Cerebellum (tissue), 4 donors: ENCODE measurements at places on chromosomes 3 and 15.

DNA sequence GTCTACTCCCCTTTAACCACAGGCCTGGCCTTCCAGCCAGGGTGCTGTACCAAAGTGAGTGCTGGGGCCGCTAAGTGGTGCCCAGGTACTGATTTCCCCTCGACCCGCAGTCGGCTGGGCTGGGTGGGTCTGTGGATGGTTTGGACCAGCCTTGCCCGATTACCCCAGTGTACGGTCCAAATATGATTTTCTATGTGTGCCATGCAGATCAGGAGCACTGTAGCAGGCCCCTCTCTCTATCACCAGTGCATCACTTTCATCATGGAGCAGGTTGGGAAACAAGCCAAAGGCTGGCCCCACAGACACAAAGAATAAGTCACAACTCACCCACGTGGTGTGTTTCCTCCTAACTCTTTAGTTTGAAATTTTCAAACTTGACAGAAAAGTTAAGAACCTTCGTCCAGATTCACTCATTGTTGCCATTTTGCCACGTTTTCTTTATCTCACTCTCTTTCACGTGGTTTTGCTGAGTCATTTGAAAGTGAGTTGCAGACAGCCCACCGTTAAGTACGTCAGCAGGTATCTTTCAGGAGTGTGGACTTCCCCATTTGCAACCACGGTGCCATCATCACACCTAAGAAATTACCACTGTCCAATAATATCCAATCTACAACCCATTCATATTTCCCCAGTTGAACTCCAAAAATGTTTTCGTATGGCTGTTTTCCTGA, 37.0 kb downstream of the ZNF710 start:
- DNase-seq: no peak

- DNase-seq: no peak
Observed at GRCh38 chr3:71146673-71147072, 436.9 kb downstream of the FOXP1 start.

DNA sequence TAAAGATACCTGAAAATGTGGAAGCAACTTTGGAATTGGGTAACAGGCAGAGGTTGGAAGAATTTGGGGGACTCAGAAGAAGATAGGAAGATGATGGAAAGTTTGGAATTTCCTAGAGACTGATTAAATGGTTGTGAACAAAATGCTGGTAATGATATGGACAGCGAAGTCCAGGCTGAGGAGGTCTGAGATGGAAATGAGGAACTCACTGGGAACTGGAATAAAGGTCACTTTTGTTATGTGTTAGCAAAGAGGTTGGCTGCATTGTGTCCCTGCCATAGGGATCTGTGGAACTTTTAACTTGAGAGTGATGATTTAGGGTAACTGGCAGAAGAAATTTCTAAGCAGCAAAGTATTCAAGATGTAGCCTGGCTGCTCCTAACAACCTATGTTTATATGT, 13.0 kb downstream of the MITF start:
- no peak for DNase-seq

- no peak for DNase-seq
Observed at GRCh38 chr15:71003319-71003718, 110.7 kb downstream of the LRRC49 start.

DNA sequence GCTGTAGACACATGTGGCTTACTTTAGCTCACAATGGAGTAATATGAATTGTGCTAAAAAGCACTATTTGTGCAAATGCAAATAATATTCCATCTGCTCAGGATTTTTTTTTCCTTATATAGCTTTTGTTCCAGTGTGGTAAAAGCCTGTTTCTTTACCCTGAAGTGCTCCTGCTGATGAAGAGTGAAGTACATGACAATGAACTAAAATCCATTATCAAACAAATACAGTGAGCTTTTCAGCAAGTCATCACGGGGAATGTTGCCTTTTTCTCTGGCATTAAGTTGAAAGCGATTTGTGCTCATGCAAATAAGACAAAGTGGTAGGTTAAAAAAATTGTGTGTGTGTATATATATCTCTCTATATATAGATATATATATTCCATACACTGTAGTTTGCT, 28.6 kb upstream of the CCDC39 start:
- DNase-seq: no peak

GRCh38 chr3:134933997-134934396, 138.9 kb downstream of the EPHB1 start:
- DNase-seq: peak; percentile 43

GRCh38 chr15:95078003-95078402, 846.6 kb downstream of the MCTP2 start:
- DNase-seq: no peak

DNA sequence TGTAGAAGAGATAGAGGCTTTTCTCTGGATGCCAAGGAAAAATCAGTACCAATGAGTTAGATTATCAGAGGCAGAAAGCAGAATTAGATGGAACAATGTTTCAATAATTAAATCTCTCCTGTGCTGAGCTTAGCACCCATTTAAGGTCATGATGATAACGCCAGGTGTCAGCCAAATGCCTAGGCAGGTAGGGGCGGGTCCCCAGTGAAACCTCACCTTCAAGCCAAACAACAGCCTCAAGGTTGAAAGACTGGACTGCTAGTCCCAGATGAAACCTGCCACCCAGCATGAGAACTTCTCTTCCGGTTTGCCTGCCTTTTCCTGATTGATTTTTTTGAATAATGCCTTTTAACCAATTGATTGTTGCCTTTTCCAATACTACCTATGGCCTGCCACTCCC, 363.0 kb downstream of the PLOD2 start:
- DNase-seq: no peak

- no peak for DNase-seq
Observed at GRCh38 chr3:54999811-55000210, 72.0 kb upstream of the LRTM1 start.

DNA sequence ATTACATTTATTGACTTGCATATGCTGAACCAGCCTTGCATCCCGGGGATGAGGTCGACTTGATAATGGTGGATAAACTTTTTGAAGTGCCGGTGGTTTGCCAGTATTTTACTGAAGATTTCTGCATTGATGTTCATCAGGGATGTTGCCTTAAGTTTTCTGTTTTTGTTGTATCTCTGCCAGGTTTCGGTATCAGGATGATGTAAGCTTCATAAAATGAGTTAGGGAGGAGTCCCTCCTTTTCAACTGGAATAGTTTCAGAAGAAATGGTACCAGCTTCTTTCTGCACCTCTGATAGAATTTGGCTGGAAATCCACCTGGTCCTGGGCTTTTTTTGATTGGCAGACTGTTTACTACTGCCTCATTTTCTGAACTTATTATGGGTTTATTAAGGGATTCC, 250.8 kb downstream of the TBC1D5 start:
- DNase-seq: no peak

- no peak for DNase-seq
Observed at GRCh38 chr3:19334120-19334519, 185.8 kb downstream of the KCNH8 start.

- DNase-seq: no peak
Observed at GRCh38 chr15:80581976-80582375, 113.1 kb upstream of the ABHD17C start.

GRCh38 chr15:70522323-70522966, 240.9 kb downstream of the UACA start:
- DNase-seq: no peak

DNA sequence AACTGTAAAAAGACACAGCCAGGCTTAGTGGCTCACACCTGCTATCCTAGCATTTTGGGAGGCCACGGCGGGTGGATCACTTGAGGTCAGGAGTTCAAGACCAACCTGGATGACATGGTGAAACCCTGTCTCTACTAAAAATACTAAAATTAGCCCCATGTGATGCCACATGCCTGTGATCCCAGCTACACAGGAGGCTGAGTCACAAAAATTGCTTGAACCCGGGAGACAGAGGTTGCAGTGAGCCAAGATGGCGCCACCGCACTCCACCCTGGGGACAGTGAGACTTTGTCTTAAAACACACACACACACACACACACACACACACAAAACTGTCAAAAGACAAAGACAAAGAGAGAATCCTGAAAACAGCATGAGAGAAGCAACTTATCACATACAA, 18.0 kb downstream of the SPCS1 start:
- DNase-seq: no peak

DNA sequence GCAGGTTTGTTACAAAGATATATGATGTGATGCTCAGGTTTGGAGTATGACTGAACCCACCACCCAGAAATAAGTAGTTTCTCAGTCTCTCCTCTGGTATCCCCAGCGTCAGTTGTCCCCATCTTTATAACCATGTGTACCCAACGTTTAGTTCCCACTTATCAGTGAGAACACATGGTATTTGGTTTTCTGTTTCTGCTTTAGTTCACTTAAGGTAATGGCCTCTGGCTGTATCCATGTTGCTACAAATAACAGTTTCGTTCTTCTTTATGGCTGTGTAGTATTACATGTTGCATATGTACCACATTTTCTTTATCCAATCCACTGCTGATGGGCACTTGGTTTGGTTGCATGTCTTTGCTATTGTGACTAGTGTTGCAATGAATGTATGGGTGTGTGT, 132.3 kb downstream of the LMLN start:
- DNase-seq: no peak

DNA sequence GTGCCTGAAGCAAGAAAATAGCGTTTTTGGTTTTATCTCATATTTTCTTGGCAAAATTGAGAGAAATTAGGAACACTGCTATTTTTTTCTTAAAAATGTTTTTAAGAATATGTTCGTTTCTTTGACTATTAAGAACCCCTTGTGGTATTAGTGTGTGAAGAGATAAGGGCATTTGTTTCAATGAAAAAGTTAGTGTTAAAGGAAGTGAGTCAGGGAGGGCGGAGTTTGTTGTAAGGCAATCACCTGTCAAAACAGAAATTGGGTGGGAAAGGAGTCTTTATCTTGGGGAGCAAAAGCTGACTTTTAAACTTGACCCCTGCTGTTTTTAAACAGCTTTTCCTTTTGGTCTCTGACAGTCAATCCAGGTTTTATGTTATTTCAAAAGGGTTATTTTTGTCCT, 4.2 kb downstream of the RAP2B start:
- no peak for DNase-seq

DNA sequence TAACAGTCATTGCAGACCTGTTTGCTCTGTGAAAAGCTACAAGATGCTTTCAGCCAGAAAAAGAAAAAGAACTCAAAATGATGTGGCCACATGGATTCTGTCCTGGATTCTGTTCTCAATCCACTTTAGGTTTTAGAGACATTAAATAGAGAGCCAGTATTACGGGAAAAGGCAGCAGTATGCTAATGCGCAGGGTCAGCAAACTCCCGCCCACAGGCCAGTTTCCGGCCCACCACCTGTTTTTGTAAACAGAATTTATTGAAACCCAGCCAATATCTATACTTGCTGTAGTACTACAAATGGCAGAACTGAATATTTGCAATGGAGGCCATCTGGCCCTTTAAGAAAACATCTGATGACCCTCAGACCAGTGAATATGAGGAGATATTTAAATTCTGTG, 416.1 kb downstream of the ERC2 start:
- no peak for DNase-seq

GRCh38 chr15:43281926-43282602, 15.3 kb upstream of the TGM5 start:
- DNase-seq: no peak

DNA sequence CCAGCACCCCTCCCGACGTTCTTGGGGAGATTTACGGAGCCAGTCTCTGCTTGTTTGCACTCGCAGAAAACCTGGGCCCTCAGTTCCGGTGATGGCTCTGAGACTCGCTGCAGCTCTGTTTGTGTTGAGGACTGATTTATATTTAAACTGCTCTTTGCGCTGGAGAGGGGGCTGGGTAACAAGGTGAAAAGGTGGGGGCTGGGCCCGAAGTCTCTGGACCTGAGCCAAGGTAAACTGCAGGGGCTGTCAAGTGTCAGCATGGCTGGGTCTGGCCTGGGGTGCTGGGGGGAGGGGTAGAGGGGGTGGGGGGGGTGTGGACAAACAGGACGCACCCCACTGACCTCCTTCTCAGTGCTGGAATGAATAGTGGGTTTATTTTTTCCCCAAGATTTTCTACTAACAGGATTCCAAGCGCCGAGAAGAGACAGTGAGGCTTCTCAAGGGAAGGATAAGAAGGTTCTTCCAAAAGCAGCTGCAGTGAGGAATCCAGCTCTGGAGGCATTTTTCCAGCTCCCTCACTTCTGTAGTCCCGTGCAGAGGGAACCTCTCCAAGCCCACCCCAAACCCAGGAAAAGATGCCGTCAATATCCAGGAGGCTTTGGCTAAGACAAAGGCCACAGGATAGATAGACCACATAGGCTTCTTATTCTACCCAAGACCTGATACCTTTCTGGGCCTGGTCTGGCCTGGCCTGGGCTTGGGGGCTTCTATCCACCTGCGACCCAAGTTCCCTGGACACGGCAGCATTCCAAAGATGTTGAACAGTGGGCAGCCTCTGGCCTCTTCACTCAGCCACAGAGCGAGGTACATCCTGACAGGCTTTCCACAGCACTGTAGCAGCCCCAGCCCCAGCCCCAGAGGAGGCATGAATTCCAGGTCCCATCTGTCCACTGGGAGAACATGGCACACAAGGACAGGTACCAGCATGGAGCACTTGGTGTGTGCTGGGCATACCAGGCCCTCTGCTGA, 938 bp upstream of the SLCO2A1 start:
- DNase-seq: no peak
